ENCODE measurements at places on chromosomes 3 and 15.
A peak's percentile ranks its signal among the peaks of the same experiment; 100 is the strongest.

DNA sequence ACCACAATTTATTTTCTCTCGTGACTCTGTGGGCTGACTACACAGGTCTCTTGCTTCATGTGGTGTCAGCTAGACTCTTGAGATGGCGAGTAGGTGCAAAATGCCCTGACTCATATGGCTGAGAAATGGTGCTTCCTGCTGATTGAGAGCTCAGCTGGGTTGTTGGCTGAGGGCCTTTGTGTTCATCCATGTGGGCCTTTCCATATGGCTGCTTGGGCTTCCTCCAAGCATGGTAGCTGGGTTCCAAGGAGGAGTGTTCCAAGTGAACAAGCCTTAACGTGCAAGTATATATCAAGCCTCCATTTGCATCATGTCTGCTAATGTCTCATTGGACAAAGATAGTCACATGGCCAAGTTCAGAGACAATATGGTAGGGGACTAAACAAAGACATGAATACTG lies 164.0 kb downstream of the PDCD6IP start:
- no peak for DNase-seq

- no peak for DNase-seq
Measured at GRCh38 chr3:32842531-32842931, 24.7 kb downstream of the TRIM71 start.

DNA sequence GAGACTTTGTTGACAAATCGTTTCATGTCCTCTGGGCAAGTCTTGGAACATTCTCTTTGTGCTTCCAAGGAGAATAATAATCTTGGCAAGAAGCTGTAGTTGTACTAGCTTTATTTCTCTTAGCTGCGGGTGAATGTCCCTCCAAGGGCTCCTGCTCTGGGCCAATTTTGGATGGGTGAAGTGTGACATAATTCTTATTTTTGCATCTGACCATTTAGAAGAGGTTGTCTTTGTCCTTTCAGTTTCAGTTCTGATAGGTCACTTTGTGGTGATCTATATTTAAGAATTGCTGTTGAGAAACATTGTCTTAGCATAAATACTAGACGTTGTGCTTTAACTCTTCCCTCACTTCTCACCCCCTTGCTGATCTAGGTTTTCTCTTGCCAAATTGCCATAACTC lies 164.8 kb upstream of the RORA start:
- no peak for DNase-seq

DNA sequence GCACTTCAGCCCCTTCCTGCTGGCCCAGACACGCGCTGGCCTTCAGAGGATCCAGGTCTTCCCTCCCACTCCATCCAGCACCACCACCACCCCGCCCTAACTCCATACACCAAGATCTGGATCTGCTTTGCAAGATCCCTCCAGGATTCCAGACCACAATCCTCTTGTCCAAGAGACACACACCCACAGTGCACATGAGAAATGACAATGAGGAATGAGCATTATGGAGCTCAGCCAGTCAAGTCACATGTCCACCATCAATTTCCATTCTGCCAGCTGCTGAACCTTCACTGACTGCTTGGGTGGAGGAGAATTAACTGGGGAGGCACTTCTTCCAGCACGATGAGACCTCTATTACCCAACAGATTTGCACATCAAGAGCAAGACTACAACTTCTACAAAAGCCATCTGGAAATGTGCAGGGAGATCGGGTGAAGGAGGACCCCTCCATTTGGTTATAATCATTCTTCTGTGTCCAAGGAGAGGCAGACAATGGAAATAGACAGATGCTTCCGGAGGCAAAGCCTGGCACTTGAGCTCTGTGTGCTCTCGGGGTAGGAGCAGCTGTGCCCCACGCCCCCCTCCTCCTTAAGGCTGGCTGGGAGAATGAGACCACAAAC lies 12.3 kb upstream of the SPATA12 start:
- DNase-seq: peak; percentile 87

GRCh38 chr3:196920733-196921132 lies 21.6 kb downstream of the NCBP2 start:
- DNase-seq: no peak

GRCh38 chr3:190131329-190131728 lies 10.6 kb upstream of the P3H2 start:
- DNase-seq: no peak

GRCh38 chr15:73046073-73046472 lies 6.2 kb upstream of the NEO1 start:
- no peak for DNase-seq

DNA sequence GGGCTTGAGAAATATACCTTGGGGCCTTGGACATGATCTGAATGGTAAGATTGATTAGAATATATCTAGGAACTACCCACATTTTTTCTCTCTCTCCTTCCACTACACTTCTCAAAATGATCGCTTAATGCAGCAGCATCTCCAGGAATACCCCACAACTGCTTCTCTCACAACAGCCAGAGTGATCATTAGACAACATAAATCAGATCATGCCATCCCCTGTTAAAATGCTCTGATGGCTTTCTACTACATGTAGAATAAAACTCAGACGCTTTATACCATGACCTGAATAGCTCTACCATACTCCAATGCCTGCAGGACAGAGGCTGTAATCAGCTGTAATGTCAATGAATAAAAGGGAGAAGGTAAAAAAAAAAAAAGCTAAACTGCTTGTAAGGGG lies 451.4 kb downstream of the MECOM start:
- DNase-seq: no peak

DNA sequence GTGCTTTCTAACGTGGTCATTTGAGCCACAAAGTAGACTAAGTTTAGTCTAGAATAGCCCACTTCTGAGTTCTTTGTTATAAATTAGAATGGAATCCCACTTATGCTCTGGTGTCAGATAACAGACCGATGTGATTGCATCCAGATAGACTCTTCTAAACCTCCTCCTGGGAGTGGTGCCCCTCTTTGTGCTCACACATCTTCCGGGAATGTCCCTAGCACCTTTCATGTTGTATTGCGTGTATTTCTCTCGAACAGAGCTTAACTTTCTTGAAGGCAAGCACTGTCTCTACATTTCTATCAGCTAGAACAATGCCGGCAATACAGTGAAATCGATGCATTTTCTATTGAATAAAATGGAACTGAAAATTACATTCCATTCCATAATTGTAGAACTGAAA lies 23.0 kb downstream of the CP start:
- peak; percentile 28 for DNase-seq

DNA sequence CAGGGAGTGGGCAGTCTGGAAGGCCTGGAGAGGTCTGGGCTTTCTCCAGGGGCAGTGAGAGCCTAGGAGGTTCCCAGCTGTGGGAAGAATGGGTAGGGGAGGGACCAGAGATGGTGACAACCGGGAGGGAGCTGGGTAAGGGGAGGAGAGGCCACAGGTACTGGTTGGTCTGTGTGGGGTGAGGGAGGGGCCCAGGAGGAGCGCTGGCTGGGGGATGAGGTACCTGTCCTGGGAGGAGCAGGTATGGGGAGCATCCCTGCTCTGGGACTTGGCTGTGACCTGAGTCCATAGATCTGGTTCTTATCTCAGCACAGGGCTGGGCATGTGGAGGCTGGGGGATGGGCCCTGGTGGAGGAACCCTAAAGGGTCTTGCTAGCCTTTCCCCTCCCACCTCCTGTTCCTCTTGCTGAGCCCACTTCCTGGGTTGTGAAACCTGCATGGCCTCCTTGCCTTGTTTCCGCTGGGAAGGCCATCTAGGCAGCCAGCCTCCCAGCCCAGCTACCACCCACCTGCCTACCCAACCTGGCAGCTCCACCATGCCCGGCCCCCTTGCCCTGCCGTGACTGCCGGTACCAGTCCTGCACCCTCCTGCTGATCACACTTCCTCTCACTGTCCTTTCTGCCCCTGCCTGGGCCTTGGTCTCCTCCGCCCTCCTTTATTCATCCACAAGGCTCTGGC lies 11.0 kb downstream of the PRKCD start:
- no peak for DNase-seq

DNA sequence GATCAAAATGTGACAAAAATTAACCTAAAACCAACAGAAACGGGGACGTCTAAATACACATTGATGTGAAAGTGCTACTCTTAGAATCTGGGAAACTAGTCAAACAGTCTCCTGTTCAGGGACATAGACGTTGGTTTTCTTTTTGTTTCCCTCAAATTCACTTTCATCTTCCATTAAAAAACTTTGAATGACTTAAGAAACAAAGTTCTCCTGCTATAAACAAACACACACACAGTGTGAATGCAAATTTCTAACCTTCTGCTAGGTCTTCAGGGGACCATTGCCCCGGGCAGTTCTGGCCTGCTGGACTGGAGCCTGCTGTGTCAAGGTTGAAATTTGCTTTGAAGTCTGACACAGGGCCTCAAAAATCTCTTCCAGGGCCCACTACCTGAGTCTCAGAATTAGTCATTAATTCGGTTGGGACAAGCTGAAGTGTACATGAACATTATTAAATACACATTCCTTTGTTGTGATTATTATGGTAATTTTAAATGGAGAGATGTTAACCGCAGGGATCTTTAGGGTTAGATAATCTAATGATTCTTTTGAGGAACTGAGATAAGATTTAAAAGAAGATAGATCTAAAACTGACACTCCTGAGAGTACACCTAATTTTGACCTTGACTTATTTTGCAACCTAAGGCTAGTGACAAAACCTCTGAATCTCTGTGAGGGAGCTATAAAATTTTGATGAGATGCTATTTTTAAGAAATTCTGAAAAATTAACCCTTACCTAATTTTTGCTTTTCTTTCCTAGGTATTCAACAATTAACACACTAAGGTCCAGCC lies 1260.4 kb downstream of the ROBO1 start:
- DNase-seq: no peak

- no peak for DNase-seq
Measured at GRCh38 chr3:16258177-16258576, 6.6 kb downstream of the DPH3 start.

- no peak for DNase-seq
Measured at GRCh38 chr3:152858170-152858800, 23.4 kb downstream of the P2RY1 start.

DNA sequence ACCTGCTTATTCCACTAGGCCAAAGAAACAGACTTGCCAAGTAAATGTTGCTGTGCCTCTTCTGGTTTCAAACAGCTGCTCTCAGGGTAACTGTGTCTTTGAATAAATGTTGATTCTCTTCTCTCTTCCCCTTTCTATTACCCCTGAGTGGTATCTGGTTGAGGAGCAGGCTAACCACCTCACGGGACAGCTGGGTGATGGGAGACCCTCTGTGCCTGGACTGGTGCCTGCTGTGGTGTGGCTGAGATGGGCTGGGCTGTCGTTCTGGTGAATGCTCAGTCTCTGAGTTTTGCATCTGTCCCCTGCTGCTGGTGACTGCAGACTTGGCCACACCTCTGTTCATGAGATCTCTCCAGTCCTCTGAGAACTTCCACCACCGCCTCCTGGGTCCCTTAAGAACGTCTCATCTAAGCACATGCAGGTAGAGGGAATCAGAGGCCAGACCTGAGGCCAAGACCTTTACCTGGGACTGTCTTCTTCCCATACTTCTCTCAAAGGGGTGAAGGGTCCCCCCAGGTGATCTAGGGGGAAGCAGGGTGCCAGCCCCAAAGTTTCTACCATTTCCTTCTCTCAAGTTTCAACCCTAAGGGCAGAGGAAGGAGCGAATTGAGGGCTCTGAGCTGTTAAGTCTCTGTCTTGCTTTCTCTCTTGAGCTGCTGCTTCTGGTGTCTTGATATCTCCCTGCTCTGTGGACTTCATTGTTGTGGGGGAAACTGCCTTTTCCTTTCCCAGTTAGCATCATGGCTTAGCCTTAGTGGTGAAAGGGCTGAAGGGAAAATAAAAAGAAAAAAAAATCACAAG lies 252.9 kb downstream of the EBLN2 start:
- DNase-seq: no peak

DNA sequence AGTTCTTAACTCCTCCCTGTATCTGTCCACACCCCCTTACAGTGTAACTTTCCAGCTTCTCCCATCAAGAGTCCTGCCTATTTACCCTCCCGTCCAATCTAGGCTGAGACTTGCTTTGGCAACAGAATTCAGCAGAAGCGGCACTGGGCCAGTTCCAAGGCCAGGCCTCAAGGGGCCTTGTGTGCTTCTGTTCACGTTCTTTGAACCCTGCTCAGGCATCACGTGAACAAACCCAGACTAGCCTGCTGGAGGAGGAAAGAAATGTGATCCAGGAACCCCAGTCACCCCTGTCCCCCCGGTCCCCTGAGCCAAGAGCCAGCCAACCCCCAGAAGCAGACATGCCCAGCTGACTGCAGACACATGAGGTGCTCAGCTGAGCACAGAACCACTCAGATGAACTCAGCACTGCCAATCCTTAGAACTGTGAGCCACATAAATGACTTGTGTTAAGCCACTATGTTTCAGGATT lies 76.1 kb upstream of the DCLK3 start:
- DNase-seq: no peak

GRCh38 chr3:1515882-1516281 lies 423.1 kb downstream of the CNTN6 start:
- DNase-seq: no peak

DNA sequence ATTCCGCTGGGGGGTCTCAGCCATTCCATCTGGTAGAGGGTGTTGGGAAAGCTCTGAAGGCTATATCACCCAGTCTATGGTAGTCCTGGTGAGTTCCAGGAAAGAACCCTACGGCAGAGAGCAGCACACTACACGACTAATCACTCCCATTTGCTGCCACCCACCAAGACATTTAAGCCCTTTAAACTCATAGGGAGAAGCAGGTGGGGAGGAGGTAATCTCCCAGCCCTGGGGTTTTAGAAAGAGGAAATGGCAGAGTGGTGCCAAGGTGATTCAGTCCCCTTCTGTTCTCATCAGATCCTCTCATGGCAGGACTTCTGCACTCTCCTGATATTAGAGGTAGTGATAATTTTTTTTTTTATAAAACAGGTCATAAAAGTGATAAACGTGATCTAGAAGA lies 10.6 kb upstream of the VWA5B2 start:
- no peak for DNase-seq

DNA sequence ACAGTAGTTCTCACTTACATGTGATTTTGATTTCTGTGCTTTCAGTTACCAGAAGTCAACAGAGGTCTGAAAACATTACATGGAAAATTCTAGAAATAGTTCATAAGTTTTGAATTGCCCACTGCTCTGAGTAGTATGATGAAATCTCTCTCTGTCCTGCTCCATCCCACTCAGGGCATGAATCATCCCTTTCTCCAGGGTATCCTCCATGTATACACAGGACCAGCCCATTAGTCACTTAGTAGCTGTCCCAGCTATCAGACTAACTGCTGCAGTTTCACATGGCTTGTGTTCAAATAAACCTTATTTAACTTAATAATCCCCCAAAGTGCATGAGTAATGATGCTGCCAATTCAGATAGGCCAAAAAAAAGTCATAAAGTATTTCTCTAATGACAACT lies 38.6 kb downstream of the EPHA3 start:
- DNase-seq: peak; percentile 74

- peak; percentile 64 for DNase-seq
Measured at GRCh38 chr3:139353920-139354556, 10.2 kb downstream of the MRPS22 start.

GRCh38 chr3:11080492-11080891 lies 73.8 kb upstream of the HRH1 start:
- DNase-seq: no peak

DNA sequence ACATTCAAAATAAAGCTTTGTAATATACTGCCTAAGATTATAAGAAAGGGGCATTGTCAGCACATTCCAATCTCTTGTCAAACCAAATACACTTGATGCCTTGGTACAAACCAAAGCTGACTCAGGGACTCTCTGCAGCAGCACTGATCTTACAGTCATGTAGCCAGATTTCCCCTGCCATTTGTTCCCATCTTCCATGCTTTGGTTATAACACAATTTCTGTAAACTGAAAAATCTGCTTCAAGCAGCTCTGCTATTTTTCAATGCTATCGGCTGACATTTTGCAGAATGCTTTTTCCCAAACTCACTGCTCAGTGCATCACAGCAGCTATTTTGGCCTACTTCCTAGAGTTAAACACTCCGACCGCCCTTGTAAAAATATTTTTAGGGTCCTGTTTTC lies 18.2 kb downstream of the PLOD2 start:
- no peak for DNase-seq

- DNase-seq: no peak
Measured at GRCh38 chr3:1987980-1988379, 110.7 kb upstream of the CNTN4 start.

Measured in GM03348 (cell line).